ENCODE measurements at places on chromosomes 3 and 15.

DNA sequence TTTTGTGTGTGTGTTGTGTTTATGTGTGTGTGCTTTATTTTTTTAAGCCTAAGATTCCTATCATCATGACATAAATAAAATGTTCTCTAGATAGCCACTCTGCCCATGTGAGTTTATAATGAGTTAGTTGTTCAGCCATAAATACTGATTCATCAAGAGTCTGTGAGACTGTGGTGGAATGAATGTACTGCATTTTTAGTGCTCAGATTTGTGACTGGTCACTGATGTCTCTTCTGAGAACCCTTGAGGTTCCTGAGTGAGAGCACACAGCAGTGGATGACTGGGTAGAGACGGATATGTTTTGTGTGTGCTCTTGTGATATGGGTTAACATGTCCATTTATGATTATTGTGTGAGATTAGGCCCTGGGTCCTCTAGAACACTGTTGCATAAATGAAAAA is 51.2 kb downstream of the SETD5 start:
- DNase-seq = no peak

DNA sequence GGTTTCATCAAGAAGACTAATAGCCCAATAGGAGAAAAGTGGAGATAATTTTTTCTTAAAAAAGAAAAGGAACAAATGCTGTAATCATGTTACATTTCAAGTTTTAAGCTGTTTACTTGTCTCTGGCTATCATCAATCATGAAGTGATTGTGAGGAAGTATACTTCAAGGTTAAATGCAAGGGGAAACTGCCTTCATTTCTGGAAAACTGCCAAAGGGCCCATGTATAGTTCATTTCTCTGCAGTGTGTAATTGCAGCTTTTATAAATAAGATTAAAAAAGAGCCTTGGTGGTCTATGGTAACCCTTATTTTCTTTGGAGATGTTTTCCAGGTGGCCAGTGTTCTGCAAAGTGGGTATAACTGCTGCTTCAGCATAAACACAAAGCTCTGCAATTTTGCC is 101.9 kb downstream of the GRM7 start:
- no peak for DNase-seq

DNA sequence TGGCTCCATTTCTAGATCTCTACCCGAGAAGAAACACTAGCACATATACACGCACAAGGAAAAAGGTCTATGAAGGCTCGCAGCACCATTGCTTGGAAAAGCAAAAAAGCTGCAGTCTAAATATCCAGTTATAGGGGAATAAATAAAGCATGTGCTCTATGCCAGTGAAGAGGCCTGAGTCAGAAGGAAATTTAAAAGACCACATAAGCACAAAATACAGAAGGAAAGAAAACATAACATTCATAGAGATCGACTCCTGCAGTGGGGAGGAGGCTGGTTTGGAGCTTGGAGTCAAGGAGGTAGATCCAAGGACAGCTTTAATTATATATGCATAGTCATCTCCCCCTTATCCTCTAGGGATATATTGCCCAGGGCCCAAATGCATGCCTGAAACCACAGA is 114.4 kb downstream of the PDZRN3 start:
- DNase-seq = no peak

DNA sequence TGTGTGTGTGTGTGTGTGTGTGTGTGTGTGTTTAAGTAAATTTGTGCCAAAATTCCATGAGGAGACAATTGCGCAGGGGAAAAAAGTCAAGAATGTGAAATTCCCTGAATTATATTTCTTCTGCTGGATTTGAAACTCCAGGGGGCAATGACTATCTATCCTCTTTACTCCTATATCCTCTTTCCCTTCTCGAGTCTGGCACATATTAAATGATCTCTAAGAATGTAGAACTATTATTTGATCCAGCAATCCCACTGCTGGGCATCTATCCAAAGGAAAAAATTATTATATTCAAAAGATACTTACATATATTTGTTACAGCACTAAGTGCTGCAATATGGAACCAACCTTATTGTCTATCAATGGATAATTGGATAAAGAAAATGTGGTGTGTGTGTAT is 350.1 kb upstream of the ADAMTS9 start:
- DNase-seq = no peak

DNA sequence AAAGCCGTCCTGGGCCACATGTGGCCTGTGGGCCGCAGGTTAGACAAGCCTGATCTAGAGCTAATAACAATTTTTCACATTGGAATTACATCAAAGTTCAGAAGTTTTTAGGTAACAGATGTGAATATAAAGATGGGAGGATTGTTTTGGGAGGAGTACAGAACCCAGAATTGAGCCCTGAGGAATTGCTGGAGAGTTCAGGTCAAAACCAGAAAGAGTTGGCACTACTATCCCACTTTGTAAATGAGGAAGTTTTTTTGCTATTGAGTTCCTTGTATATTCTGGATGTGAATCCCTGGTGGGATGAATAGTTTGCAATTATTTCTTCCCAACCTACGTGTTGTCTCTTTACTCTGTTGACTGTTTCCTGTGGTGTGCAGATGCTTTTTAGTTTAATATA is 109.5 kb upstream of the LIPC start:
- no peak for DNase-seq

DNA sequence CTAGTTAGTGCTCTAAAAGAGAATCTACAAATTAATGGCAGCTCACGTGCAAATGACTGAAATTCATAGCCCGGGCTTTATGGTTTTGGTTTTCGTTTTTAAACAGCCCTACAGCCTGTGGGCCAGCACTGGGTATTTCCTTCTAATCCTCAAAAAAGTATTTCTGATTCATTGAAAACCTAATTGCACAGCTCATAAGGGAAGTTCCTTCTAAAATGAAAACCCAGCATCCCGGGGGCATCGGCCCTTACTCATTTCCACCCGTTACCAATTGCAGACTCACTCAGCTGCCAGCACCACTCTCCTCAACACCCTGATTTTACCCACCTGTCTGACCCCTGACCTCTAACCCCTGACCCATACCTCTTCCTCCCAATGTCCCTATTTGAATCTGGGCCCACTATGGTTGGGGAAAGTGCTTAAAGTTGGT is 59.5 kb upstream of the ZNF148 start:
- DNase-seq = no peak
